Activated CD8-positive, alpha-beta memory T cell treated with anti-CD3 and anti-CD28 coated beads for 1 hour (primary cell): ENCODE measurements at places on chromosomes 3 and 15.

GRCh38 chr15:82317091-82317489 lies 32.2 kb downstream of the GOLGA6L10 start:
- DNase-seq, result no peak

- no peak for DNase-seq
Observed at GRCh38 chr3:20682573-20682972, 496.6 kb upstream of the SGO1 start.

DNA sequence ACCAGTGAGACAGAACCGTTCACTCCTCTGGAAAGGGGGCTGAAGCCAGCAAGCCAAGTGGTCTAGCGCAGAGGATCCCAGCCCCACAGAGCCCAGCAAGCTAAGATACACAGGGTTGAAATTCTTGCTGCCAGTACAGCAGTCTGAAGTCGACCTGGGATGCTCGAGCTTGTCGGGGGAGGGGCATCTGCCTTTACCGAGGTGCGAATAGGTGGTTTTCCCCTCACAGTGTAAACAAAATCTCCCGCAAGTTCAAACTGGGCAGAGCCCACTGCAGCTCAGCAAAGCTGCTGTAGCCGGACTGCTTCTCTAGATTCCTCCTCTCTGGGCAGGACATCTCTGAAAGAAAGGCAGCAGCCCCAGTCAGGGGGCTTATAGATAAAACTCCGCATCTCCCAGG lies 11.4 kb downstream of the CEP97 start:
- DNase-seq, result no peak

- no peak for DNase-seq
Observed at GRCh38 chr15:68885070-68885469, 45.3 kb upstream of the SPESP1 start.

- DNase-seq, result no peak
Observed at GRCh38 chr3:66692766-66693150, 191.9 kb upstream of the LRIG1 start.

GRCh38 chr3:157353652-157354051 lies 83.0 kb upstream of the PTX3 start:
- no peak for DNase-seq

GRCh38 chr3:62210011-62210410 lies 163.3 kb downstream of the FEZF2 start:
- DNase-seq, result no peak

- no peak for DNase-seq
Observed at GRCh38 chr3:73046195-73046594, 15.3 kb upstream of the EBLN2 start.
